ENCODE measurements at places on chromosomes 2 and 18.

DNA sequence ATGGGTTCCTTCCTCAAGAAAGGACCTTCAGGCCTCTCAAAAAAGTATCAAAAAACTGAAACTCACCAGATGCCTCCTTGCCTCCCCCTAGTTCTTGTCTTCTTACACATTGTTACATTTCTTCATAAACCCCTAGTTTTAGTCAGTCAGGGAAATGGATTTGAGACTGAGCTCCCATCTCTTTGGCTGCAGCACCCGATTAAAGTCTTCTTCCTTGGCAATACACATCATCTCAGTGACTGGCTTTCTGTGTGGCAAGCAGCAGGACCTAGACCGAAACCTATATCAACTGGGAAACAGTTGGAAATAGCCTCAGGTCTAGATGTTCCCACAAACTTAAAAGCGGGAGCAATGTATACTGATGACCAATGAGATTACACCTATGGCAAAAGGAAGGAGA is 512.2 kb upstream of the PKDCC start:
- no peak for DNase-seq

- no peak for DNase-seq
Observed at GRCh38 chr2:162245061-162245460, 1.8 kb upstream of the FAP start.

DNA sequence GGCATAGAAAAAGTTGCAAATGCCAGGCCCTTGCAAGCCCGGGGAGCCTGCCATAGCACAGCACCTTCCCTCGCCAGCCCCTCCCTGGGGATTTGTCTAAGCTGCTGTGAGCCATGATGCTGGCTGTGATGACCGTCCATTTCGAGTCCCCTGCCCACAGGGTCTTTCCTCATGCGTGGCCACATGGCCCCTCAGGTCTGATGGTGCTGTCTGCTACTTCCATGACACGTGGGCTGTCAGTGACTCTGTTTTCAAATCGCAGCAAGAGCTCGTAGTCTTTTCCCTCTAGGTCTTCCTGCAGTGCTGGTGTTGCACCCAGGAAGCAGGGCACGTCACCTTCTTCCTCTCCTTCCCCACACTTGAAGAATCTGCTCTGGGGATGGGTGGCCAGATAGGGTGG is 15.5 kb upstream of the GNAL start:
- no peak for DNase-seq

DNA sequence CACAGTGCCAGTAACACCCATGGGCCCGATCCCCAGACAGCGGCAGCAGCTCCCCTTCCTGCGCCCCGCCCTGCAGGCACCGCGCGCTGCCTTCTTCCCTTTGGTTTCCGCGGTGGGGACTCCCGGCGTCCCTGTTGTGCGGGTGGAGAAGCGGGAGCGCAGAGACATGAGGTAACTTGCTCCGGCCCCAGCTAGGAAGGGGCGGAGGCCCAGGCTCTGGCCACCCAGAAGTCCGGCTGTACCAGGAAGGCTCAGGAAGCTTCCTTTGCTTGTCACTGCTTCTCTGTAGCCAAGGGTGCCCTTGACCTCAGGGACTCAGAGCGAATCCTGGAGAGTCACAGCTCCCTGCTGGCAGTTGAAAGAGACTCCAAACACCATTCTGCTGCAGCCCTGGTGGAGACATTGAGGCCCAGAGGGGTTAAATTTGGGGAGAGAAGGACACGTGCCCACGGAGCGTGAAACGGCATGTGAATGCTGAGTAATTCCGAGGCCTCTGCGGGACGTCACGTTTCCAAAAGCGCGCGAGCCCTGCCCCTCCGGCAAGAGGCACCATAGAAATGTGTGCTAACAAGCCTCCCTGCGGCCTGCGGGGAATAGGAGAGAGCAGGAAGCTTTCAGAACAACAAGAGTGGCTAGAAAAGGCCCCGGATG is 6.7 kb upstream of the ADCY3 start:
- no peak for DNase-seq

DNA sequence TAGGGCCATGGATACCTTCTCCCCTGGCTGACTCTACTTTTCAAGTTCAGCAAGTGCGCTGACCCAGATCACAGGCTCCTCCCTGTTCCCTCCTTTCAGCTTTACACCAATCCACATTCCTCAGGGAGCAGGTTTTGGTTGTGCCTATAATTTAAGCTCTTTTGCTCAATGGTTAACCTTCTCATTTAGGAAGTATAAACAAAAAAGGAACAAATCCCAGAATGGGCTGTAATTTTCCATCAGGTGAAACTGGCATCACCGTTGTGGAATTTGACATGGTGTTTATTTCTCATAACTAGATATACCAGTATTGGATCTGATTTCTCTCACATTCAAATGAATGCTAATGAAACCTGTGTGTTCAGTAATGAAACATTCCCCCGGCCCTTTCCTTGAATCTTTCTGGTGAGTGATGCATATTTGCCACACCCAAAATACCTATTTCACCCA is 13.6 kb downstream of the STRN start:
- no peak for DNase-seq

GRCh38 chr18:32435631-32436500 is 34.8 kb downstream of the GAREM1 start:
- no peak for DNase-seq

GRCh38 chr2:105380432-105381100 is 18.3 kb downstream of the FHL2 start:
- no peak for DNase-seq

DNA sequence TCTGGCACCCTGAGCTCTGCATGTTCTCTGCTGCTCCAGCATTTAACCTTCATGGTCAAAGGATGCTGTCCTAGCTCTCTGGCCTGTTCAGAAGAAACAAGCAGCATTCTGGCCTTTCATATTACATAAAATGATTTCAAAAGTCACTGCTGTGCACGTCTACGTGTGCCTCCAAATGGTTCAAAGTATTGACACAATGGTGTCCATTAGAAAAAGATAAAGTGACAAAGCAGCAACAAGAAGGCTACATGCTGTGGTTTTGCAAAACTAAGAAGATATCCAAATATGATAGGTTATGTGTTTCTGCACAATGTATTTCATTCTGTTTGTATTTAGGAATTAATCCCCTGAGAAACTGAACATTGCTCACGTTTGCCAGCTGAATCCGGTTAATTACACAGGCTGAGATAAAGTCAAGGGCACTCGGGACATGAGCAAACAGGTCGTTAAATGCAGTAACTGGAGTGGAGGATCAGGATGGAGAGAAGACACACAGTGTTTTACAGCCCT is 258.5 kb downstream of the DOK6 start:
- DNase-seq: no peak

DNA sequence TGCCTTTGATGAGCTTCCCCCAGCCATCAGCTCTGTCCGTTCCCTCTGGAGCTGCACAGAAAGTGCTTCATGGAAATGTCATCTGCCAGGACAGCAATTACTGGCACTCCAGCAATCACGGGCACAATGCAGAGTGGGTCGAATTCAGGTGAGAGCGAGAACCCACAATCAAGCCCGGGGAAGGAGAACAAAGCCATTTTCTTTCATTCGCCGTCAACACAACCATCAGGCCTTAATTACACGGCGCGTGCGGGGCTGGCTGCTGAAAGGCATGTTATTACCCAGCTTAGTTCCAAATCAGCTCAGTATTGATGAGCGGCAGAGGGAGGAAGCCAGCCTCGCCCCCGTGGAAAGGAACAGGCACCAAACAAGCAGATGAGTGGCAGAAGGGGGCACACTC is 143.9 kb downstream of the MYT1L start:
- peak; percentile 70 for DNase-seq

GRCh38 chr2:217142649-217143266 is 282.9 kb upstream of the TNP1 start:
- peak; percentile 39 for DNase-seq

DNA sequence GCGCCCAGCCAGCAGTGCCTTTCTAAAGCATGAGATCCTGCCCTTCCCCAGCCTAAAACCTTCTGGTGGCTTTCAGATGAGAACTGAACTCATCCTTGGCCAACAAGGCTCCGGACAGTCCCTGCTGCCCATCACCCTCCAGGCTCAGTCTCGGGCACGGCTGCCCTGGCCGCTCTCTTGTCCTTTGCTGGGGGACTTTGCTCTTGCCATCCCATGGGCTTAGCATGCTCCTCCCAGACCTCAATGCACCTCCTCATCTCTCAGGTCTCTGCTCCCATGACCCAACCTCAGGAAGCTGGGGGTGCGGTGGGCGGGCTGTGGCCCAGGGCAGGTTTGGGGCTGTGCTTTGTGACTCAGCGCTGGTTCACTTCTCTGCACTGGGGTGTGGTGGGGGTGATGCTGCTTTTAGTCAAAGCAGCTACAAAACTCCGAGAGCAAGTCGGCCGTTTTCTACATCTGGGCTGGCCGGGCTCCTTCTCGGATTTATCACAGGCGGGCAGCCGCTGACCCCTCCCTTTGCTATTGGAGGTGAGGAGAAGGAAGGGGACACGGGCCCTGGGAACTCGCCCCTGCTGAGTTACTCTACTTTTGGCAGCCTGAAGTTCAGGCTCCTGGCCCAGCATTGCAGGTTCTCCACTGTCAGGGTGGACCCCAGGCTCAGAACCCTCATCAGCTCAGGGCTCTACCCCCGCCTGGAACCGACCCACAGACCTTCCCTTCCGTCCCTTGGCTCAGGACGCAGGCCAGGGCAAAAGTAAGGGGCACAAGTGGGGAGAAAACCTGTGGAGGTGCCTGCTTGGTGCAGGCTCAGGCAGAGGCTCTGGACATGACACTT is 90.6 kb upstream of the TAF1B start:
- DNase-seq: no peak

GRCh38 chr2:9258953-9259399 is 52.4 kb downstream of the ASAP2 start:
- DNase-seq: no peak

DNA sequence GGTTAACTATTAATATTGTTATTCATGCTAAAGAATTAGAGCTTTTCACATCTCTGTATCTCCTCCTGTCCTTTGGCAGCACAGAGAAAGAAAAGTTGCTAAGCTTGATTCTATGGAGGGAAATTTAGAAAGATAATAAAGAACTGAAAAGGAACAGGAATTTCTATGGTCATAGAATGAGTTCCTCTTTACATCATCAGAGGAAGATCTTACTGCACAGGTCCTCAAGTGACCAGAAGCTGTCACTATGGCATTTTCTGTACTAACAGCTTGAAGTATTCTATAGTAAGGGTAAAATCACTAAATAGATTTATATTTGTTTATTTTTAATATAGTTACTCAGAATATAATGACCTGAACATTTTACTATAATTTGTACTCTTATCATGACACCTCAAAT is 6.0 kb upstream of the PRKD3 start:
- no peak for DNase-seq

DNA sequence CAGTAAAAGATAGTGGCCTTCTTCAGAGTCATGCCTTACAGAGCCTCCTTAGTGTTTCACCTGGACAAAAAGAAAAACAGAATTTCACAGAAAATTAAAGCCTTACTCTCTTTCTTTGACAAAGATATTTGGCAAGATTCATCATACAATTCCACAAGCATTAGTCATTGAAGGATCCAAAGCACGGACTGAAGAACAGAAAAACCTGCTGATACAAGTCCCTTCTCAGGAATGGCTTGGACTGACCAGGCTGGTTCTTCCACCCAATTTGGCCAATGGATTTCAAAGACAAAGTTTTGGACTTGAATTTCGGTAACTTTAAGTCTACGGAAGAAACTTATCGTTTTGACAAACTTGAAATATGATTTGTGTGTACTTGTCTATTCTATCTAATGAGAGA is 39.1 kb upstream of the GALNT3 start:
- DNase-seq: no peak

GRCh38 chr2:181169503-181169902 is 189.1 kb downstream of the UBE2E3 start:
- DNase-seq: no peak

- no peak for DNase-seq
Observed at GRCh38 chr2:223697892-223698645, 95.9 kb upstream of the SCG2 start.

GRCh38 chr2:168044176-168044575 is 203.2 kb downstream of the STK39 start:
- no peak for DNase-seq

DNA sequence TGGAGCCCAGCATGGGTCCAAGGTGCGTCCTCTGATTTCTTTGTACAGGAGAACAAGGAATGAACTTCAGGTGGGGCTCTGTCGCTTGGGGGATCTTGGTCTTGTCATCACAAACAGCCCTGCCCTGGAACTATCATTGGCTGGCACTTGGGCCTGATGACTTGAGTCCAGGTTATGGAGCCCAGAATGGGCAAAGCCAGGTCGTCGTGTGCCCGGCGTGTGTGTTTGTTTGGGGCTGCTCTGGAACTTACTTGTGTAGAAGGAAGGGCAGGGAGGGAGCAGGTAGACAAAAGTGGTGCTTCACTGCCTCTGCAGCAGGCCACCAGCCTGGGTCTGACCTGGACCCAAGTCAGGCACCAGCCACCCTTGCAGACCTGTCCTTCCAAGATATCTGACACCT is 306.3 kb upstream of the HS6ST1 start:
- no peak for DNase-seq

DNA sequence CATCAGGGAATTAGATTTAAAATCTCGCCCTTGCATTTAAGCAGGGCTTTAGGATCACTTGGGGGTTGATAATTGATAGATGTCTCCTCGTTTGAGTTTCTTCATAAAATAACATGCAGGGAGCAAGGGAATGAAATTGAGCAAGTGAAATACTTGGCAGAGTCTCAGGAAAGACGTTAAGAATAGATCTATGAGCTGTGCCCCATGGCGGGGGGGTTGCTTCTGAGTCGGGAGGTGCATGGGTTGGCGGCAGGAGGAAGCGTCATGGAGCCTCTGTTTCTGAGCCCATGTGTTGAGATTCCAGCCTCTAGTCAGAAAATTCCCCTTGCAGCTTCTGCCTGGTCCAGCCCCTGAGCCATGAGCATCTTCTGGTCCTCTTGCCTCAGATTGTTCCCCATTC is 82.0 kb downstream of the APOB start:
- DNase-seq: no peak

GRCh38 chr2:27954771-27955383 is 64.3 kb downstream of the BABAM2 start:
- DNase-seq: peak; percentile 94

DNA sequence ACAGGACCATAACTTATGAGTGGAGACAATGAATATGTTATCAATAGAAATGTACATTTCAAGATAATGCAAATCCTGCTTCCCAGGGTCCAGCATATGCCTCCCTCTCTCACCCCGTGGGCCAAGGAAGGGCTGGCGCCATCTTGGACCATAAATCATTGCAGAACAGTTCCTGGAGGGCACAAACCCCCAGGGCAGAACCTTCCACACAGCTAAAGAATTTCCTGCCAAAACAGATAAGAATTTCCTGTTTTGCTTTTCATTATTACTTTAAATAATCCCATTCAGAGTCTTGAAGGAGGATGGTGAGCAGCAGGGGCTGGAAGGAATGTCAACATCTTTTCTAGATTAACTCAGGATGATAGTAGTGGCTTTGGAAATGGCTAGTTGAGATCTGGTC is 53.7 kb downstream of the EHD3 start:
- no peak for DNase-seq

DNA sequence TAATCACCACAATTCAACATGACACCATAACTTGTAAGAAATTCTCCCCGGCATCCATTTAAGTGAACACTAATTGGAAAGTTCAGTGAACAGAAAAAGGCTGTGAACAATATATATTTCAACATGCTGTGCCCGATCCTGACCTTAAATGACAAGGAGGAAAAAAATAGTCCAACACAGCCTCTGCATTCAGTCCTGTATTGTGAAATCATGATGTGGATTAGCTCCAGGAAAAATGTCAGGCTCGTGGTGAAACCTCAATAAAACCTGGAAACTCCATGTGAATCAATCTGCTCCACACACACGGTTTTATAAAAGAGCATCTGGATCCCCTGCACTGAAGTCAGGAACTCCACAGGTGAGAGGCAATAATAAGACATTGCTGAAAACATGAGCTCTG is 145.4 kb upstream of the SPOPL start:
- DNase-seq: no peak

GRCh38 chr2:201237486-201238123 is 22.7 kb upstream of the CASP8 start:
- DNase-seq: peak; percentile 88

Data from esophagus muscularis mucosa (tissue), 4 donors.